ENCODE measurements at places on chromosomes 12 and 14.

- DNase-seq, result no peak
These were observed 7.9 kb upstream of the KLRB1 start for GRCh38 chr12:9615420-9616136.

GRCh38 chr14:100290607-100291304, 15.5 kb downstream of the SLC25A29 start:
- DNase-seq, result no peak

DNA sequence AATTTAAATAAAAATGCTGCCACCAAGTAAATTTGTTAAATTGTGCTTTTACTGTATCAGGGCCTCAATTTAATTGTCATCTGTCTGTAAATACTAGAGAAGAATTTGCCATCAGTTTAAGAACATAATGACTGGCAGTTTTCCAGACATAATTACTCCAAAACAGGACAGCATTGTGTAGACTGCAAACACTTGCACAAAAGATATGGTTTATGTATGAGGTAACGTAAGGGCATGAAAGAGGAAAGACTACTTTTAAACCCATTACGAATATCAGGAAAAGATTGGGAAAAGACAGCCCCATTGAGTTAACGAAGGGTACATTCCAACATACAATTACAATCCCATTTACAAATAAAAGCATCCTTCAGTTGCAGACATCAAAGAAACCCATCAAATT, 59.8 kb upstream of the KRR1 start:
- no peak for DNase-seq

DNA sequence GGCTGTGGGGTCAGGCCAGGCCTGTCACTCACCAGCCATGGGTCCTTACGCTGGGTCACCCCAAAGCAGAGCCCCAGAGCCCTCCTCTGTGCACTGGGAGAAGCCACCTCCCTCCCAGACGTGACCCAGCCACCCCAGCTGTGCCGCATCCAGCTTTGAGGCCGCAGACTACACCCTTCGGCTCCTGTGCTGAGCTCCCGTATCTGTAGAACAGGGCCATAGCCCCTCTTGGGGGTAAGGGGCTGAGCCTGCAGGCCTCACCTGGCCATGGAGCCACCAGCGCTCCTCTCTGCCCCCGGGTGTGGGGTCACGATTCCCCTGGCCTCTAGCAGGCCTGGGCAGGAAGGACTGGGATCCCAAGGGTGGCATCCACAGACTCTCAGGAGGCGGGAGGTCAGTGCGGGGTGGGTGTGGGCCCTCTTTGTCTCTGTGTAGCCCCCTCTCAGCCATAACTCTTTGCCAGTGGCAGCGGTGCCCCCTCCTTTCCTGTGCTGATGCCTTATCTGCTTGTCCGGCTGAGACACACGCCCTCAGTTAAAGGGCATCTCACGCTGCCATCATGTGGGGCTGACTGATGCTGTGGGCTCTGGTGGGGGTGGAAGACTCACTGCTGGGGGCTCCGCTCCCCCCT, 16.3 kb downstream of the ASPG start:
- DNase-seq, result no peak

DNA sequence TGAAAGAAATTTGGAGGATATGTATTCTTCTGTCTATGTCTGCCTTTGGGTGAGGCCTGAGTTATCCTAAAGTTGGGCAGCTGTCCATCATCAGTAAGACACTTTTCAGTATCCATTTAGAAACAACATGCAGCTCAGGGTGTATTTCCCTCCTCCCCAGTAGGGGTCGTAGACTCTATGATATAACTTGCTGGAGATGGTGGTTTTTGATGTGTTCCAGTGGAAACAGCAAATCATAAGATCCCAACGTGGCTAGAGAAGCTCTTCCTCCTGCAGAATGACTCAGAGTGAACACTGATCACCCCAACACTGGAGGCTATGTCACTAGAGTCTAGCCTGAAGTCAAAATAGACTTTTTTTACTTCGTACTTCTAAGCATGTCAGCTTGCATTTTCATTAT, 331.6 kb upstream of the STXBP6 start:
- DNase-seq, result no peak

DNA sequence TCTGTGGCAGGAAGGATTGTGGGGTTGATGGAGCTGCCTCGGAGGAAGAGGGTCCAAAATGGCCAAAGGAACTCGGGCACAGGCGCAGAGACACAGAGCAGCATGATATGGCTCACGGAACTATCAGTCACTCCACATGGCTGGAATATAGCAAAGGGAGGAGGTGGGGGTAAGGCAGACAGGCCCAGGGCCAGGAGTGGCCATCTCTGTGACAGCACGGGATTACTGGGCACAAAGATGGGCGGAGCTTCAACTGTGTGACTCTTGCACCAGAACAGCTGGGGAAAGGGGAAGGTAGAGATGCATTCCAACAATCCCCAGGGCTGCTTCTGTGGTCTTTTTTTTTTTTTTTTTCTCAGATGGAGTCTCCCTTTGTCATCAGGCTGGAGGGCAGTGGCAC, 24.8 kb upstream of the EML1 start:
- DNase-seq, result peak; percentile 61

DNA sequence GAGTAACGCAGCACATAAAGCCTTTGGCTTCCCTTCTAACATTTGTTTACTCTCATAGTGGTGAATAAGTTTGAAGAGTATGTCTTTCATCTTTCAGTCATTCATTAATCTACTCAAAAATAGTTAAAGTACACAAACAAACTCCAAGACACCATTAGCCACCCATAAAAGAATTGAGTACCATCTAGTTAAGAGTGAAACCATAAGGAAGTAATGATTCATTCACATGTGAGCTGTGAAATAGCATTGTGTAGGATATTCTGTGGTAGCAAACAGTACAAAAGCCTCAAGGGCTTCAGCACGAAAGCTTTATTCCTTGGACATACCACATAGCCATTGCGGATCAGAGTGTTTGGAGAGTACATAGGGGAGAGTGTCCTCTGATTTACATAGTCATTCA, 13.9 kb downstream of the SYT1 start:
- no peak for DNase-seq

DNA sequence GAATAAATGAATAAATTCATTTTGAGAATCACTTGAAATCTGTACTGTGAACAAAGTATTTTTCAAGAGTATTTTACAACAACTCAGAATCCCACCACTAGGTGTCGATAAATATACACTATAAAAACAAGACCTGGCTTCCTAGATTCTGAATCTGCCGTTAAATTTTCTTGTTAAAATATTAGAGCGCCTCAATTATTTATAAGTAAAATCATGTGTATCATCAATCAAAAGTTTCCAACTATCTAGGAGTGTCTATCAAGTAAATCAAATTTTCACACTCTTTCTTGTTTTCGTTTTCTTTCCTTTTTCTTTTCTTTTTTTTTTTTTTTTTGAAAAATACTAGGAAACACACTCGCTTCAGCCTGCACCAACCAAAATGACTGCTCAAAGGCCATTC, 179.2 kb upstream of the DCN start:
- peak; percentile 42 for DNase-seq

- no peak for DNase-seq
These were observed 45.9 kb downstream of the SLC25A47 start for GRCh38 chr14:100369019-100369418.

Measured in EH (cell line).